Frontal cortex (tissue), 4 donors: ENCODE measurements at places on chromosomes 3 and 15.

DNA sequence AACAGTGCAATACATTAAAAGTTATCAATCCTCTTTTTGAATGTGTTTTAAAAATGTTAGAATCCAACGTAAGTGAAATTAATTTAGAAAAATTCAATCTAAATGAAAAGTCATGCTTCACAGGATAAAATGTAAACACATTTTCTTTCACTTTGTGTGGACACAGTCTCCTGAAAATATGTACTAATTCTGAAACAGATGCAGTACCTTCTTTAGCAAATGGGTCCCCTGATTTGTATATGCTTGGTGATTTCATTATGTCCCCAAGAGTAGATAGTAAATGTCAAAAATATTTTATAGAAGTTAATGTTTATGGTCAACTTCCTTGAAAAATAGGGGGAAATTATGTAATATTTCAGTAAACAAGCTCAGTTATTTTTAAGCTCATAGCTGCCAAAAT lies 28.9 kb downstream of the FOXP1 start:
- DNase-seq = no peak

- DNase-seq = no peak
These were observed 13.2 kb downstream of the ARHGEF3 start for GRCh38 chr3:56788521-56788920.

DNA sequence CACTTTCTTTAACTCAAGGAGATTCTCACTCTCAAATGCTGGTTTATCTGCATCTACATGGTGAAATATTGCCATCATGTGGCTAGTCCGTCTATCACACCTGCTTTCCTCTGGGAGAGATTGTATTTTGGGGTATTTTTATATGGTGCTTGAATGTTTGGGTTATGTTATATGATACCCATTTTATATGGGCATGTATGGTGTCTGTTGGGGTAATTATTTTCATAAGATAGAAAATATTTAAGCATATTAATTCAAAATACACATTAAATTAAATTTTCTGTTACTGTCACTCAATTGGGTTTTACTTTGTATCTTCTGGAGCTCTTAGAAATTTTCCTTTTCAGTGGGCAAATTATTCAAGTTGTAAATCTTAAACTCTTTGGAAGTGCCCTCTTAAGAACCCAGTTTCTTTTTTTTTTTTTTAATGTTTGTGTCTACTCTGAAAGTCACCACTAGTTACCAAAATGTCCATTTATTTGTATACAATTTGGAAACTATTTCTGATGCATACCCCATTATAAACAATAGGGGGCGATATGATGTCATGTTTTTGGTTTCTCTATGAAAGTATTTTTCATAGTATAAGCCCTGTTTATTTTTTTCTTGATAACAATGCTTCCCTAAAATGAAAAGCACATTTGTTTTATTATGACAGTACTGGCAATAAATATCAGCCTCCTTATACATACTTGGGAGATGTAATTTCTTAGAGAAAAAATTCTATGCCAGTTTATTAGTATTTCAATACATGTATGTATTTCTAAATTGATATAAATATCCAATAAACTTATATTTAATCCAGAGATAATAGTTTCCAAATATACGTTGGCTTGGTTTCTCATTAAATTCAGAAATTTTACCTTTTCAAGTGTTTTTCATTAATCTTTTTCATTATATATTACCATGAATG lies 36.1 kb upstream of the PLSCR5 start:
- peak; percentile 8 for DNase-seq

DNA sequence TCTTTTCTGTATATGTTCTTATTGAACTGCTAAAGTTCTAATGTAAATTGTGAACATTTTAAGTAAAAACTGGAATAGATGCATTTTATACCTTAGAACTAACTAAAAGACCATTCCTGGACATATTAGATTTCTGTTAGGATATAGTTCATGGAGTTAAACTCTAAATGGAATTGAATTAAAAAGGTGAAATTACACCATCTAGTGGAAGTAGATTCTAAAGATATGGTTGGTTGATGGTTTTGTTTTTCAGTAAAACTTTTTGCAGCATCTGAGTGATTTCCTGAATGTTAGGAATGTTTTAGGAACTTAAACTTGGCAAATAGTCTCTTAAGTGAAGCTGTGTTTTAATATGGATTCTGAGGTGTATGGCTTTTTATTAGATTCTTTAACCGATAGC lies 96.8 kb downstream of the SLMAP start:
- no peak for DNase-seq

DNA sequence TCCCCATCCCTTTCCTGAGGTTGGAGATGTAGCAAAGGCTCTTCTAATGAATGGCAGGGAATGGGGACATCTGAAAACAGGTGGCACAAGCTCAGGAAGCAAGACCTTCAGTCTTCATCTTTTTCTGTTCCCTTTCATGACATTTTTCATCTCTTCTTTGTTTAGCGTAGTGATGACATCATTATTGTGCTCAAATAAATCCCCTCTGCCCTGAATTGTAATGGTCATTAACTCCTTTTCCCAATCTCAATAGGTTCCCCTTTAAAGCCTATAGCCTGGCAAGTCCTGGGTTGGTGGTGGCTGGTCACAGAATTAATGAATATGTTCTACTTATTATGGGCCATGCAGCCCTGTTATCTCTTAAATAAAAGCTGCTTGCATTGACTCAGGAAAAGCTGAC lies 21.4 kb downstream of the TF start:
- no peak for DNase-seq

- no peak for DNase-seq
These were observed 111.6 kb downstream of the KBTBD8 start for GRCh38 chr3:67109651-67110204.

DNA sequence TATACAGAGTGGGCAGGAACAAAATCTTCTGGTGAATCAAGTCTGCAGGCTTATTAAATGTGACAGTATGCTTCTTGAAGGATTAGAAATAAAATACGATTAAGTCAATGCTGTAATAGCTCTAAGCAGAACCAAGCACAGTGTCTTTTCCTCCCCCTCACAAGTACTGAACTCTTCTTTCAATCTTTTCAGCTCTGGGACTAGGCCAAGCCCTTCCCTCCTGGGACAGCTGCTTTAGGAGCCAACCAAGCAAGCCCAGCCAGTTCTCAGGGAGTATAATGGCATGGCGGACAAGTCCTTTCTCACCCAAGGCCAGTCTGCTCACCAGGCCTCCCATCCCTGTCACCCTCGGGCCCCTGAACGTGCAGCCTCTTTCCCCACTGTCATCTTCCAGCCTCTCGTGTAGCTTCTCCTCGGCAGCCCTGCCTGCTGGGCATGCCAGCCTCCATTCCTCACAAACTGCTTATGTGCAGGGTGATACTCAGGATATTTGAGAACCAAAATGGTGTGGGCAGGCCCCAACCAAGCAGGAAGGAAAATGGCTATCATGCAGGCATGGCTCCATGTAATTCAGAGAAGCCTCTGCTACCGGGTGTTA lies 8.4 kb upstream of the PPP1R2 start:
- DNase-seq = no peak
